ENCODE measurements at places on chromosomes 5 and 9.

DNA sequence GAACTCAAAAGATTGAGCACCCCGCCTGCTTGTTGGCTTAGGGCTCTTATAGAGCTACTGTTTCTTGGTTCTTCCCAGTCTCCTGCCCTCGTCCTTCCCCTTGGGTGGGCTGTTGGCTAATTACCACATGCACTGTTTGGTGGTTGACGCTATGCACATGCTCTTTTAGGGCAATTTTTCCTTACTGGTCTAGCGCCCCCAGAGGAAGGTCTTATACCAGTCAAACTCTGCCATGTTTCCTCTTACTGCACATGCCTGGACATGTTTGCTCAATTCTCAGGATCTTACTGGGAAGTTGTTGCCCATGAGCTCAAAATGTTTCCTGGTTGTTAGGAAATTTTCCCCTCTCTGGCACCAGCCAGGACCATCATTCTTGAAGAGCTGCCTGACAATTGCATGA lies 101.9 kb downstream of the SLC28A3 start:
- DNase-seq = no peak

GRCh38 chr9:136746155-136746490 lies 2.2 kb downstream of the LCN6 start:
- DNase-seq = no peak

DNA sequence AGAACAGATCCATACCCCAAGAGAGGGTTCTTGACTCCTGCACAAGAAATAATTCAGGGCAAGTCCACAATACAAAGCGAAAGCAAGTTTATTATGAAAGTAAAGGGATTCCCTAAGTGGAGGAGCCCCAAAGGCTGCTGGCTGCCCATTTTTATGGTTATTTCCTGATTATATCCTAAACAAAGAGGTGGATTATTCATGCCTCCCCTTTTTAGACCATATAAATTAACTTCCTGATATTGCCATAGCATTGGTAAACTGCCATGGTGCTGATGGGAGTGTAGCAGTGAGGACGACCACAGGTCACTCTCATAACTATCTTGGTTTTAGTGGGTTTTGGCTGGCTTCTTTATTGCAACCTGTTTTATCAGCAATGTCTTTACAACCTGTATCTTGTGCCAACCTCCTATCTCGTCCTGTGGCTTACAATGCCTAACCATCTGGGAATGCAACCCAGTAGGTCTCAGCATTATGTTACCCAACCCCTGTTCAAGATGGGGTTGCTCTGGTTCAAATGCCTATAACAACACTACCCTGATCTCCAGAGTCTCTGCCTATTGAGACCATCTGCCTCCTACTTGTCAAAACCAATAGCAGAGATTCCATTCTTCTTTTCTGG lies 154.4 kb upstream of the GRAMD2B start:
- DNase-seq = no peak

GRCh38 chr5:149338364-149338763 lies 6.9 kb upstream of the GRPEL2 start:
- no peak for DNase-seq

GRCh38 chr9:83588256-83588655 lies 34.7 kb upstream of the IDNK start:
- DNase-seq = no peak

DNA sequence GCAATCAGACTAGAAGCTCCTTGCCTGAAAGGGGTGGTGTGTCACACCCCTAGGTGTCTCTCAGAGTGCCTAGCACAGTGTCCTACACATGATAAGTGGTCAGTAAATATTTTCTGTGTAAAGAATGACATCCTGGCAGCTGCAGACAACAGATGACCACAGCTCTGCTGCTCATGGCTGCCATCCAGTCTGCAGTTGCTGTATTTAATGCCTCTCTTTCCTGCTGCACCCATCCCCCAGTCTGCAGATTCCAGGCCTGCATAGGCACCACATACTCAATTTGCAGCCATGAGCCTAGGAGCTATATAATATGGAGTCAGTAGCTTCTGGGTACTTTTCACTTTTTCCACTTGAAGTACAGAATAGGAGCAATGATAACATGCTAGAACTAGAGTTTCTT lies 94.9 kb upstream of the NR4A3 start:
- no peak for DNase-seq

GRCh38 chr9:37031902-37032301 lies 2.2 kb downstream of the PAX5 start:
- DNase-seq = no peak

DNA sequence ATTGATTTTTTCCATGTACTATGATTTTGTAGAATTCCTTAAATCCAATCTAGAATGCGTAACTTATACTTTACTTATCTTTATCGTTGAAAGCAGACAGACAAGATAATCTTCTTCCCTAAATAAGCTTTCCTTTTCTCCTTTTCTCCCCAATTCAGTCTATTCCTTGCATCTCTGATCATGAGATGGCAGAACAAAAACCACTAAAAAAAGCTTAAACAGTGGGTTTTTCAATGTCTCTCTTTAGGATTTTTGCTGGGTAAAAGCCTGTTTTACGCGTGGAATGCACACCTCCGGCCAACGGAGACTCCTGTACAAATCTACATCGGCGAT lies 755 bp downstream of the CDKN2B start:
- no peak for DNase-seq

GRCh38 chr5:94746731-94747124 lies 128.3 kb downstream of the SLF1 start:
- DNase-seq = no peak

- DNase-seq = no peak
Measured at GRCh38 chr9:69130456-69131441, 43.3 kb upstream of the TJP2 start.

- DNase-seq = no peak
Measured at GRCh38 chr5:157820593-157821252, 38.2 kb downstream of the CLINT1 start.

- no peak for DNase-seq
Measured at GRCh38 chr9:124652615-124653393, 118.3 kb downstream of the NR6A1 start.

- DNase-seq = no peak
Measured at GRCh38 chr5:111498346-111498745, 14.0 kb downstream of the STARD4 start.

DNA sequence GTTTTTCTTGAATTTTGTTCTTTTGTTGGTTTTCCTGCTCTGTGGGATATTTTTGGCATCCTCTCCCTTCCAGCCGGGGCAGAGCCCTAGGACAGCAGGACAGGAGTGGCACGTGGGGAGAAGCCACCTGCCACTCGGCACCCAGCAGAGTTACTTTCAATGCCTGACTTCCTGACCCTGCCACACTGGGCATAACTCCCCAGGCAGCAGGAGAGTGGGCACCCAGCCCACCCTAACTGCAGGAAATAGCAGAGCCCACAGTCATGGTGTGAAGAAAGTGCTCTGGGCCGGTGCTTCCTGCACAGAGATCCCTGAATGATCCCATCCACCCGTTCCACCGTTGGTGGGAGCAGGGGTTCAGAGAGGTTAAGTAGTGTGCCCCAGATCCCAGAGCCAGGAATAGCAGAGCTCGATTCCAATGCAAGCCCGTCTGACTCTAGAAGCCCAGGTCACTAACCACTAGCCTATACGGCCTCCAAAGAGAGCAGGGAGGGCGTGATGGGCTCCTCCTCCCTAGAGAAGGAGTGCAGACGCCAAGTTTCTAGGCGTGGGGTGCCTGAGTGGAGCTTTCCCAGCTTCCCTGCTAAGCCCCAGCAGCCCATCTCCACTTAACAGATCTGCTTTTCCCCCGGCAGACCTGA lies 8.1 kb upstream of the NUP214 start:
- DNase-seq = no peak

- no peak for DNase-seq
Measured at GRCh38 chr5:117201001-117201400, 626.4 kb upstream of the SEMA6A start.

- no peak for DNase-seq
Measured at GRCh38 chr5:143336485-143336884, 67.0 kb downstream of the NR3C1 start.

DNA sequence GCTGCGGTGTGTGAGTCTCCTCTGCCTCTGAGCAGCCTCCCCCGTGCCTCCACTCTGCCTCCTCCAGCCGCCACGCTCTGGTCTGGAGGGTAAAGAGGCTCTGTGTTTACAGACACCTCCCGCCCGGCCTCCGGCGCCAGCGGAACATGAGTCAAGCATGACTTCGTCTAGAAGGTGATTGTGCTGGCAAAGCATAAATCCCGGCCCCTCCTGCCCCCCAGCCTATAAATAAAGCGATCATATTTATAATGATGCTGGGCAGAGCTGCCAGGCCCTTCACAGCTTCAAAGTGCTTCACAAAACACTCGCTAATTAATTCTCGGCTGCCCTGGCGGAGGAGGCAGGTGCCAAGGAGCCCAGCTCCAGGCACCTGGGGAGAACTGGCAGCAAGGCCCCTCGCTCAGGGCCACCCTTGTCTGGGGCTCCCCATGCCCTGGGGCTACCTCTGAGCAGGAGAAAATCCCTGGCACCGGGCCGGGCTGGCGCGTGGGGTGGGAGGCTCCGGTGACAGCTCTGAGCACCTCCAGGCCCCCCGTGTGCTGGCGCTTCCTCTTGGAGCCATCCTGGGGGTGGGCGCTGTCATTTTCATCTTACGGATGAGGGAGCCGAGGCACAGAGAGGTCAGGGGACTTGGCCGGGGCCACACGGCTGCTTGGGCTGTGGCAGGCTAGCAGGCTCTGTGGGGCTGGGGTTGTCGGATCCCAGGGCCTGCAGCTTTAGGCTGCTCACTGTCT lies 87.8 kb downstream of the RXRA start:
- no peak for DNase-seq

DNA sequence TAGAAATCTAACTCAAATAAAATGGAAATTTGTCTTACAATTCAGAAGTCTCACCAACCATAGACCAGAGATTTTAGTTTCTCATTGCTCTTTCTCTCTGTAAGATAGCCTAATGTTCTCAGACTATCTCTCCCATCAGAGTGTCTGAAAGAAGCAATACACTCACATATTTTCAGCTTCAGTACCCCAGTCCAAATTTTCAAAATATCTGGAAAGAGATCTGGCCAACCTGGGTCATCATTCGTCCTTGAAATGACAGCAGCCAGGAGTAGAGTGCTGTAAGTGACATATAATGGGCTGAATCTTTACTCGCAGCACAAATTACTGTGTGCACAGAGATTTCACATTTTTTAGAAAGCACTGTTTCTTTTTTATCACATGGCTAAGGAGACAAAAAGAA lies 313.3 kb upstream of the PRR16 start:
- no peak for DNase-seq
